ENCODE measurements at places on chromosomes 1 and 21.

GRCh38 chr21:31554511-31555022 lies 104.9 kb upstream of the SOD1 start:
- no peak for DNase-seq

DNA sequence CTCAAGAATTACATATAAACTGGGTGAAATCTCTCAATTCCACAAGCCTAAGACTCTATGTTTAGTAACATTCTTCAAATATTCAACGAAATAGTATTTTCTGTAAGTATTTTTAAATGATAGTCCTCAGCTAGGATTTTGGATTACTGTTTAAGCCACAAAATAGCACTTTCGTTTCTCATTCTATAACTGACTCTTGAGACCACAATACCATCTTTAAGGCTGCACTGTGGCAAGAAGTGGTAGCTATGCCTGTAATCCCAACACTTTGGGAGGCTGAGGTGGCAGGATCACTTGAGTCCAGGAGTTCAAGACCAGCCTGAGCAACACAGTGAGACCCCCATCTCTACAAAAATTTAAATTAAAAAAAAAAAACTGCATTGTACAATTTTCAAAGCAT lies 126.7 kb downstream of the CDC42BPA start:
- peak; percentile 7 for DNase-seq

- DNase-seq: no peak
Measured at GRCh38 chr21:21605521-21605920, 607.3 kb downstream of the NCAM2 start.

GRCh38 chr1:19479351-19480120 lies 5.8 kb downstream of the CAPZB start:
- peak; percentile 47 for DNase-seq

GRCh38 chr1:1778663-1779319 lies 521 bp upstream of the NADK start:
- peak; percentile 52 for DNase-seq

GRCh38 chr1:203794764-203795440 lies 521 bp upstream of the ZBED6 start:
- DNase-seq: no peak

GRCh38 chr1:6904476-6905170 lies 119.4 kb downstream of the CAMTA1 start:
- no peak for DNase-seq

DNA sequence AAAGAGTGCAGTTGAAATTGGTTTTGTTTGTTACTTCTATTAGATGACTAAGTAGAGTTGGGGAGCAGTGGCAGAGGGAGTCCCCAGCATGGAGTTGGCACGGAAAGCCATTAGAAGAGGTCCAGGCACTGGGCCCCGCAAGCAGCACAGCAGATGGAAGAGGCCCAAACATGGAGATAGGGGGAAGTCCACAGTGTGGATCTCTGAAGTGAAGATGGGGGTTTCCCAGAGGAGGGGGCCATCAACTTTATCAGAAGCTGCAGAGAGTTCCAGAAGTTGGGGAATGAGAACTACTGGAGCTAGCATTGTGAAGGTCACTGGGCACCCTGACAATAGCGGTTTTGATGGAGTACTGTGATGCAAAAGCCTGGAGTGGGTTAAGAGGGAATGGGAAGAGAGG lies 30.6 kb downstream of the PAFAH2 start:
- no peak for DNase-seq

DNA sequence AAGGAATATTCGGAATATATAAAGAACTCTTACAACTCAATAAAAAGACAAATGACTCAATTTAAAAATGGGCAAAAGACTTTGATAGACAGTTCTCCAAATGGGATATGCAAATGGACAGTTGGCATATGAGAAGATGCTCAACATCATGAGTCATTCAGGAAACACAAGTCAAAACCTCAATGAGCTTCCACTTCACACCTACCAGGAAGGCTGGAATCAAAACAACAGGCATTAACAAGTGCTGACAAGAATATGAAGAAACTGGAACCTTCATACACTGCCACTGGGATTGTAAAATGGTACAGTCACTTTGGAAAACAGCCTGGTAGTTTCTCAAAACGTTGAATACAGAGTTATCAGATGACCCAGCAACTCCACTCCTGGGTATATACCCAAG lies 17.2 kb downstream of the PGBD5 start:
- no peak for DNase-seq

DNA sequence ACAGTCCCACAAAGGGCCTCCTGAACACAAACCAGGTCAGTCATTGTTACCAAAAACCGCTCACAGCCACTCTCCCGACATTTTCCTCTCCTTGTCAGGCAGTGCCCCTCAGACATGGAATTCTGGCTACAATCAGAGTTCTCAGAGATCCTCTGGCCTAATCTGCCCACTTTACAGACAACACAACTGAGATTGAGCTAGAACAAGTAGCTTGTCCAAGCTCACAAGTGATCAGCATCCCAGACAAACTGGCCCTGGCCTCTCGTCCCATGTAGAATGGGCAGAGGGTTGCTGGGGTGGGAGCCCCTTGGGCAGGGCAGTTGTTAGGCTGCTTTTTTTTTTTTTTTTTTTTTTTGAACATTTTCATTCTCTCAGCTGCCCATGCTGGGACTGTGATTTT lies 57.2 kb downstream of the KCNN3 start:
- DNase-seq: no peak

GRCh38 chr1:46043458-46044017 lies 88.9 kb downstream of the PIK3R3 start:
- peak; percentile 83 for DNase-seq

DNA sequence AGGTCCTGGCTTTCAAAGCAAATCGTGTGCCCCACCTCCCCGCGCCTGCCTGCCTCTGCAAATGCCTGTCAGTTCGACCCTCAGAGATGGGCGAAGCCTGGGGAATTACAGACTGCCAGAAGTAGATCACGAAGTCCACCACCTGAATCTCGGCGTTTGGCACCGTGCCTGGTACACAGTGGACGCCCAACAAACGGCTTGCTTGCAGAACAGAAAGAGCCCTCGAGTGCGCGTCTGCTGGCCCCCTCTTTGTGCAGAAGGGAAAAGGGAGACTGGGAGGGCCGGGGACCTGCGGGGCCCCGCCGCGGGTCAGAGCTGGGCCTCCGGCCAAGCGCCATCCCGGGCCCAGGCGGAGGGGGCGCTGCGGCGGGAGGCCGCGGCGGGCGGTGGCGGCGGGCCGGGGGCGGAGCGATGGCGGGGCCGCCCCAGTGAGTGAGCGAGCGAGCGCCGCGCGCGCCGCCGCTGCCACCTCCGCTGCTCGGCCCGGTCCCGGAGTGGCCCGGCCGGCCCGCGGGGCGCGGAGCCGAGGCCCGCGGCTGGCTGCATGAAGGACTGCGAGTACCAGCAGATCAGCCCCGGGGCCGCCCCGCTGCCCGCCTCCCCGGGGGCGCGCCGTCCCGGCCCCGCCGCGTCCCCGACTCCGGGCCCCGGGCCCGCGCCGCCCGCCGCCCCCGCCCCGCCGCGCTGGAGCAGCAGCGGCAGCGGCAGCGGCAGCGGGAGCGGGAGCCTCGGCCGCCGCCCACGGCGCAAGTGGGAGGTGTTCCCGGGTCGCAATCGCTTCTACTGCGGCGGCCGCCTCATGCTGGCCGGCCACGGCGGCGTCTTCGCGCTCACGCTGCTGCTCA lies at the start of gene ZDHHC18:
Gene ZDHHC18, plus strand, starts transcription at position 428 of the 845 bp plus-strand sequence. Its CDS starts 117 bp downstream, at position 545.
- DNase-seq: peak; percentile 28

- DNase-seq: no peak
Measured at GRCh38 chr1:159838715-159839114, 12.0 kb downstream of the SLAMF8 start.

GRCh38 chr1:30805304-30806003 lies 47.9 kb upstream of the LAPTM5 start:
- no peak for DNase-seq

DNA sequence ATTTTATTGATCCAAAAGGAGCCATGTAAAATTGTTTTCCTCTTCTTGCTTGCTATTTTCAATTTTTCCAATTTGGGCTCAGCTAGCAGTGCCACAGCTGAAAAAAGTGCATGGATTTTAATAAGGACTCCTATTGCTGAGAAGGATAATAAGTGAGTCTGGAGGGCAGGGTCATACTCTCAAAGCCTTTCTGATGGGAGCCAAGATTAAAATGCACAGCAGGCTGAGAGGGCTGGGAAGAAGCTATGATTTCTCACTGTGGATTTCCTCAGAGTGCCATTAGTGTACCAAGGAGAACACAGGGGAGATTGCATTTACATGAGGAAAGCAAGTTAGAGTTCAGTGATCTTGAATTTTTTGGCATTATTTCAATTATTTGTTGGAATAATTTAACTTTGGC lies 261.3 kb downstream of the ST6GALNAC3 start:
- DNase-seq: no peak

All from Jurkat, Clone E6-1 (cell line).